Body of pancreas (tissue), 4 donors: ENCODE measurements at places on chromosomes 11 and 22. TPM values are rescaled to one million over a fixed set of nuclear protein-coding genes. Genes with fewer than 3 reads are reported as not detected.

GRCh38 chr22:23512721-23513120 lies 67.4 kb downstream of the IGLL1 start:
- no peak overlapping the region for H3K27ac ChIP-seq
- H3K4me3 ChIP-seq = no peak overlapping the region
- no peak for DNase-seq
- no peaks in the 10 kb centered on the region for H3K36me3 ChIP-seq
- H3K4me1 ChIP-seq = no peaks in the 10 kb centered on the region
- H3K27me3 ChIP-seq = no peaks in the 10 kb centered on the region

DNA sequence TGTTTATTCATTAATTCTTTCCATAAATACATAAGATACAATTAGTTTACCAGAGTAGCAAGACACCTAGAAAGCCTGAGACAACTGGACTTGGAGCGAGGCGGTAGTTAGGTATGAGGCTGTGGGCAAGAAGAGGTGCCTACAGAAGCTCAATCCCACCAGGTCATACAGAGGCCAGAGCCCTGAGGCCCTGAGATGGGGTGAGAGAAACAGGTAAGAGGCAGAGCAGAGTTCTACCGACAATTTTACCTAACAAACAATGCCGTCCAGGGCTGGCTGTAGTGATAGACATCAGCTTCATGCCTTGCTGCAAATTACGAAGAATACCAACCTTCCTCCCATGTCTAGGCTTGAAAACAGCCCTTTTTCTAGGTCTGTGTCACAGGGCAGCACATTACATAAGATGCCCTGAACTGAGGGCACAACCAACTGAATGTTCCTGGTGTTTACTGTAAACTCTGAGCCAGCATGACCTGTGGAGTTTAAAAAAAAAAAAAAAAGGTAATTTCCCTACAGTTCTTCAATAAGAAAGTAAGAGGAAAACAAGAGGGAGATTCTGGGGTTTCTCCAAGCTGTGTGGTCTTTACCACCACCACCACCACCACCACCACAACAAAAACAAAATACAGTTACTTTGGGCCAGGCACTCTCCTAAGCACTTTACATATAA lies 105.8 kb downstream of the GAB2 start:
- no peak overlapping the region for H3K27ac ChIP-seq
- H3K4me1 ChIP-seq = peaks cover 18% of the 10 kb centered on the region

DNA sequence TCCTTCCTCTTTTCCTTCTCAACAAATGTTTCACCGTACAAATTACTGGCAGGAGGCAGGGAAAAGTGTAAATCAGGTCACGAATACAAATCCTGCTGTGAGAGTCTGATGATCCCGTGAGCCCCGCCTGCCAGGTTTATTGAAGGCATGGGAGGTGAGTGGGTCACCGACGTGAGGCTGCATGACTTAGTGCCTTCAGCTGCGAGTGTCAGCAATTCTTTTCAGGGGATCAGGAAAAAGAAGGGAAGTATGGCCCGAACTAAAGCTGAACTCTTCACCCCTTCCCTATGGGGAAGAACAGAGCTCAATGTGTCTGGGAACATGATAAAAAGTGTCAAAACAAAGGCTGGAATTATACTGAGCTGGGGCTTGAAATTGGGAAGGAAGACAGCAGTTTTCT lies 166.2 kb downstream of the OPCML start:
- no peak overlapping the region for H3K27ac ChIP-seq
- H3K36me3 ChIP-seq = no peaks in the 10 kb centered on the region

DNA sequence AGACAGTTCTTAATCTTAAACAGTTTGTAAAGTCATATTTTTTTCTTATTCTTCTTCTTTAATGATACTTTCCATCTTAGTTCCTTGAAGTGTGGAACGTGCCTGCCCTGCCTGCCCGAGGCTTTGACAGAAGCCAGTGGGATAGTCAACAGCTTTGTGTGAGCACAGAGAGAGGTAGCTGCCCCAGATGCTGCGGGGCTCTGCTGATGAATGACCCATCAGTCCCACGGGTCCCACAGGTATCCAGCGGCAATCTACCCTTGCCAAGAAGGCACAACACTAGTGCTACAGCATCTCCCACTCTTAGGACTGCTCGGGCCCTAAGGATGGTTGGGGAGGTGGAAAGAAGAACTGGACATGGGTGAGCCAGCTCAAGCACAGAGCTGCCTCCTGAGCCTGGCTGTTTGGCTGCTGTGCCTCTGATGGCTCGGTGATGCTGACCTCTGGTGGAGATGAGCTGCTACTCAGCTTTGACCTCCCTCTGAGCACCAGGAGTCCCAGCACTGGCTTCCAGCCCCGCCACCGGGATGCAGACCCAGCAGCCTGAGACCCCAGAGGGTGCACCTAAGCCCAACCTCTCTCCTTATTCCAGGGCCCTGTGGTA lies 11.8 kb upstream of the APLNR start:
- no peak overlapping the region for H3K4me3 ChIP-seq
- no peak overlapping the region for H3K27ac ChIP-seq
- H3K27me3 ChIP-seq = no peaks in the 10 kb centered on the region
- no peaks in the 10 kb centered on the region for H3K4me1 ChIP-seq
- no peaks in the 10 kb centered on the region for H3K36me3 ChIP-seq

- H3K4me3 ChIP-seq = no peak overlapping the region
- DNase-seq = no peak
- no peaks in the 10 kb centered on the region for H3K27me3 ChIP-seq
- H3K36me3 ChIP-seq = peaks cover 29% of the 10 kb centered on the region
- no peaks in the 10 kb centered on the region for H3K4me1 ChIP-seq
These were observed 10.5 kb downstream of the EI24 start for GRCh38 chr11:125579811-125580210.

DNA sequence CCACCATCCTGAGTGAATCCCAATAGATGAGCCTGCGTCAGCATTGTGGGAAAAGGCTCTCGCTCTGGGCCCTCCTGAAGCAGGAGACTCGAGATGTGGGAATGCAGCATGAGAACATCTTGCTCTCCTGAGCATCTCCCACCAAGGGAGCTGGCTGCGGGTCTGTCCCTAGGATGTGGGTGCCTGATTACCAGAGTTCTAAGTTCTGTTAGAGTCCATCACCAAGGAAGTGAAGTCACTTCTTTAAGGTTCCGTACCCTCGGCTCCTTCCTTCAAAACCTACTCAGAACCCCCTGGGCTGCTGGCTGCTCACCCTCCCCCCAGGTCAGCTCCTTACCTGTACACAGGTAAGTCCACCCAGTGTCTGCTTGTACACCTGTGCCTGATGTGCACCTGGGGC lies 100.5 kb upstream of the IGLL5 start:
- H3K4me1 ChIP-seq = peaks cover 22% of the 10 kb centered on the region
- no peaks in the 10 kb centered on the region for H3K36me3 ChIP-seq
- no peak for DNase-seq
- no peak overlapping the region for H3K4me3 ChIP-seq
- no peaks in the 10 kb centered on the region for H3K27me3 ChIP-seq

Gene GAL
- total RNA-seq = 3.4 TPM

Gene FOLR1
- 3.0 TPM for total RNA-seq

Gene SERGEF
- total RNA-seq = 20.8 TPM

Gene PLXNB2
- 140 TPM for total RNA-seq

Gene ANGPTL5
- not detected for total RNA-seq

Gene ACAD8
- total RNA-seq = 30.9 TPM
